ENCODE measurements at places on chromosomes 6 and 20.

GRCh38 chr6:35282472-35282871 lies 15.1 kb upstream of the DEF6 start:
- DNase-seq: no peak

DNA sequence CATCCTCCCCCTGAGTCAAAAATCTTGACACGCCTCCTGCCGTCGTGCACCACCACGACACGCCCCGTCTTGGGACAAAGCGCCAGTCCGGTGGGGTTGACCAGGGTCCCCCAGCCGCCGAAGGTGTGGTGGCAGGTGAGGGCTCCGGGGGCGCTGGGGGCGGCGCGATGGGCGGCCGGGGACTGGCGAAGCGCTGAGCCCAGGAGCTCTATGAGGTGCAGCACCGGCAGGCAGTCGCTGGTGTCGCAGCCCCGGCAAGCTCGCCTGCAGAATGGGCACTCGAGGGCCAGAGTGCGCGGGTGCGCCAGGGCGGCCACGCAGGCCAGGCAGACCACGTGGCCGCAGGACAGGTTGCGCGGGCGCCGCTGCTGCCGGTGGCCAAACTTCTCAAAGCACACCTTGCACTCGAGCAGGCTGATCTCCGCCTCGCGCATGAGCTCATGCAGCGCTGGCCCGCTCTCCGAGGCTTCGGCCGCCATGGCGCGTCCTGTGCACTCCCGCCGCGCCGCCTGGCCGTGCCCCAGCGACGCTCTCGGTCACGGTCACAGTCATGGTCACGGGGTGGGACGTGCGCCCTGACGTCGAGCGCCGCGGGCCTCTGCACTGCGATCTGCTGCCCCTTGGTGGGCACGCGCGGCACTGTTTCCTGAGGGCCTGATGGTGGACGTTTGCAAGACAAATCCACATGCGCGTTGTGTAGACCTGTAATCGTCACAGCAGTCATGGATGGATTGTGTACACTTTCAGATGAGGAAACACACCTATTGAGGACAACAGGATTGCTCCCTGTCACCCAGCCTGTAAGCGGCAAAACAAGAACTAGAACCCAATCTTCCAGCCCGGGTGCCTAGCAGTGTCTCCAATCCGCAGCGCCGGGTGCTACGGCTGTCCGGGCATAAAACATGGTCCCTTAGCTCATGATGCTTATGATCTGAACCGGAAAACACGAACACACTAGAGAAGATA lies at the start of gene NHLRC1:
Gene NHLRC1 (minus strand): TSS at position 550 of the 966 bp plus-strand sequence. CDS start 71 bp downstream, at position 479.
- peak; percentile 74 for DNase-seq

DNA sequence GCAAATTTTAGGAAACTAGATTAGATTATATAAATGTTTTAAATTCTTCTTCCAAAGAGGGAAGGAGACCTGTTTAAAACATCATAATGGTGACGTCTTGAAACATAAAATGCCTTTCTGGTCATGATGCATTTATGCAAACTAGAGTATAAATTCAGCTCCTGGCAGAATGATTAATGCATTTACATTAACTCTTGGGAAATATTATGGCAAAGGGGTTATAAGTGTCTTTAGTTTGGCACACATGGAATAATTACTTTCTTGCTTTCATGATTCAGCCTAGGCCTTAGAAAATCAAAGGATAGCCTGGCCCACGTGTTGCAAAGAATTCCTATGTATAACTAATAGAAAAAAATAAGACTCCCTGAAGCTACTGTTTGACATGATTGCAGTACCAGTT lies 639.2 kb downstream of the RFPL4B start:
- DNase-seq: no peak

- DNase-seq: no peak
Measured at GRCh38 chr6:96786336-96786735, 50.9 kb downstream of the GPR63 start.

DNA sequence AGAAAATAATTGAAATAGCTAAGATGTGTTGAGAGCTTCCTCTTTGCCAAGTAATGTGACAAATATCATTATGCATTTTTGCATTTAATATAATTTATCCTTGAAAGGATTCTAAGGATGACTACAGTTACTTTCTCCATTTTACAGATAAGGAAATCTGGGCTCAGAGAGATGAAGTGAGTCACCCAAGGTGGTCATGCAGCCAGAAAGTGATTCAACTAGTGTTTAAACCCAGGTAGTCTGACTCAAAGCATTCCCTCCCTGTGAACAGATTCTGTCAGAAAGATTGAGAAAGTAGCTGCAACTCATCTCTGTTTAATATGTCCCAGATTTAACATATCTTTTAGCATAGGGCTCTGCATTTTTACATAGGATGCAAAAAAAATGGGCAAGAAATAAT lies 28.1 kb downstream of the NRSN1 start:
- no peak for DNase-seq

DNA sequence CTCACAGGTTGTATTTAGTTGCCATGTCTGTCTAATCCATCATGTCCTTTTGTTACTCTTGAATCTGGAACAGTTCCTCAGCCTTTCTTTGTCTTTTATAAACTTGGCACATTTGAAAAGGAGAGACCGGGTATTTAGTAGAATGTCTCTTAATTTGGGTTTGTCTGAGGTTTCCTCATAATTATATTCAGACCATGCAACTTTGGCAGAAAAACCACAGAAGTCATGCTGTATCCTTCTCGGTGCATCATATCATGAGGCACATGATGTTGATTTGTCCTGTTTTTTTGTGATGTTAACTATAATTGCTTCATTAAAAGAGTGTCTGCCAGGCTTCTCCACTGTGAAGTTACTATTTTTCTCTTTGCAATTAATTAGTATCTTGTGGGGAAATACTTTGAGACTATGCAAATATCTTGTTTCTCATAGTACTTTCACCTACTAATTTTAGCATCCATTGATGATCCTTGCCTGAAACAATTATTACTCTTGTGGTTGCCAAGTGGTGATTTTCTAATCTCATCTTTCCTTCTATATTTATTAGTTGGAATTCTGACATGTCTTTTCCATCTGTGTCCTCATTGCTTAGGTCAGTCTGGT lies 837.3 kb downstream of the DHX35 start:
- no peak for DNase-seq

DNA sequence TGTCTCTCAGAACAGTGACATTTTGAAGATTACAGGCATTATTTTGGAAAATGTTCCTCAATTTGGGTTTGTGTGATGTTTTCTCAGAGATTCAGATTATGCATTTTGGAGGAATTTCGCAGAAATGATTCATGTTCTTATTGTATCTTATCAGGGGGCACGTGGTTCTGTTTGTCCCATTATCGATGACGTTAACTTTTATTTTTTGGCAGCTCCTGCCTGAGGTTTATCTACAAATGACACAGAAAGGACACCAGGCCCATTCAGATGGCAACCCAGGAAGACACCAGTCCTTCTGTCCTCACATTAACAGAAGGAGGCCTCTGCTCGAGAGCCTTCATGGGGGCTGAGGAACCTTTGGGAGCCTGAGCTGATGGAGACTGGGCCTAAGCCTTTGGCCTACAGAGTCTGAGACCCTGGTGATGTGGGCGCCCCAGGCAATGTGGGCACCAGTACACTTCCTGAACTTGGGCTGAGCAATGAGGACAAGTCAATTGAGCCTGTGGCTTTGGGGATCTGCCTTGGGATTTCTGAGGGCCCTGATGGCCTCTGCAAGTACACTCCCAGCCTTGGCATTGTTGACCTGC lies 41.2 kb upstream of the EZR start:
- no peak for DNase-seq

DNA sequence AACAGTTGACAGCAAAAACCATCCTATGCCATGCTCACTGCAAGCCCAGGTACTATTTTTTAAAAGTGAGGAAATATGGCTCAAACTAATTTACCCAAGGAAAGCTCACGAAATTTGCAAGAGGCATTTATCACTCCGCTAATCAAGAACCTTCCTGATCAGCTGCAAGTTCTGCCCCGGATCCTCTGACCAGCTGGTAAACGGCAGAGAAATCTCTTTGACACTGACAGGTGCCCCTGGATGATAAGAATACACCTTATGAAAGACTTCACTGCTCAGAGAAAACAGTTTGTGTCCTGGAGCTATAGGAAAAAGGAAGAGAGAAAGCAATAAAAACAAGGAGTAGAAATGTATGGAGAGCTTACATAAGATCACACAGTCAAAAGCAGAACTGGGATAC lies 6.4 kb downstream of the CNKSR3 start:
- DNase-seq: no peak

GRCh38 chr6:13260101-13260598 lies 68.2 kb downstream of the TBC1D7 start:
- DNase-seq: no peak

DNA sequence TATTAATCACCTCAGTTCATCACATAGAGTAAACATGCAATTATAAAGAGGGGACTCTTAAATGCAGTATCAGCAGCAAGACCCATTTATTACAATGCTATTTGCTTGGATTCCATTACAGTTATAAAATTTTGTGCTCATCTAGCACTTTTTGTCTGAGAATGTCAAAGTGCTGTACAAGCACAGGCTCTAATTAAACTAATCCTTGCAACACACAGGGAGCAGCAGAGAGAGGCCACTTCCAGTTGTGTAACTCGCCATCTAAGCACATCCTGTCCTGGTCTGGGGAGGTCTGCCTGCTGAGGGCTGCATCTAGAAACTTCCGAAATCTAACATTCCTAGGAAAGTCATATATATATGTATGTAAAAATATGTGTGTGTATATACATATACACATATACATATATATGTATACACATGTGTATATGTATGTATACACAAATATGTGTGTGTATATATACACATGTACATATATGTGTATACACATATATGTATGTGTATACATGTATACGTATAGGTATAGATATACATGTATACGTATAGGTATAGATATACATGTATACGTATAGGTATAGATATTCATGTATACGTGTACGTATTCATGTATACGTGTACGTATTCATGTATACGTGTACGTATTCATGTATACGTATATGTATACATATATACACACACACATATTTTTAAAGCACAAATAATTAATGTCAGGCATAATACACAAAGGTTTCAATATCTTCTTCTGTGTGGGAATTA lies 136.4 kb upstream of the JARID2 start:
- DNase-seq: no peak

- no peak for DNase-seq
Measured at GRCh38 chr6:12318749-12319148, 28.6 kb downstream of the EDN1 start.

- DNase-seq: no peak
Measured at GRCh38 chr20:17640875-17641378, 41.1 kb downstream of the RRBP1 start.

GRCh38 chr6:142155091-142155490 lies 8.0 kb downstream of the VTA1 start:
- no peak for DNase-seq

DNA sequence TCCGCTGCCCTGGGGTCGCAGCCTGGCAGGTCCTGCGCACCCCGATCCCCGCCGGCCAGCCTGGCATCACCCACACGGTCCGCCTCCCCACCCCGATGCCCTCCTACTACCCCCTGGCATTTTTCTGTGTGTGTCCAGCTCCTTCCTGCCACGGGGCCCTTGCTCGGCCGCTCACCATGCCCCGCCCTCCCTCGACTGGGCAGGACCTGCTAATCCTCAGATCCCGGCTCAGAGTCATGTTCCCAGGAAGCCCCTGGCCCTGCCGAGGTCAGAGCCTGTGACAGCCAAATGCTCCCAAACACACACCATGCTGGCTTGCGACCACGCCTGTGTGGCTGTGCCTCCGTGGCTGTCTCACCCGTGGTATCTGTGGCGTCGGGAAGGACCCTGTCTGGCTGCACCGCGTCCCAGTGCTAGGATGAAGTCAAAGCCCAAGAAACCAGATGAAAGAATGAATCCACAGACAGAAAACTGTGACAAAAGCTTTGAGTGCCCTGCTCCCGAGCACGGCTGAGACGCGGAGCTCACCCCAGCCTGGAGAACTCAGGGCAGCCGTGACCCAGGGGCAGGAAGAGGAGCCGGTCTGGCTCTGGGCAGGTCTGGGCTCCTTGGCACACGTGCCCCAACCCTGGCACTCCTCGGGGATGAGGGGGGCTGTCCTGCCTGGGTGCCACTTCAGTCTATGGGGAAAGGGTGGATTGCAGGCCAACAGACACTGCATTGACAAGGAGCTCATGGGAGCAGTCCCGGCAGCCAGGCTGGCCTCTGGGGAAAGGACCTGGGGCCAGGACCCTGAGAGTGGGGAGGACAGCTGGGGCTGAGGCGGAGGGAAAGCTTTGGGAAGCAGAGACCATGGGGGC lies 20.8 kb upstream of the SLCO4A1 start:
- DNase-seq: no peak

DNA sequence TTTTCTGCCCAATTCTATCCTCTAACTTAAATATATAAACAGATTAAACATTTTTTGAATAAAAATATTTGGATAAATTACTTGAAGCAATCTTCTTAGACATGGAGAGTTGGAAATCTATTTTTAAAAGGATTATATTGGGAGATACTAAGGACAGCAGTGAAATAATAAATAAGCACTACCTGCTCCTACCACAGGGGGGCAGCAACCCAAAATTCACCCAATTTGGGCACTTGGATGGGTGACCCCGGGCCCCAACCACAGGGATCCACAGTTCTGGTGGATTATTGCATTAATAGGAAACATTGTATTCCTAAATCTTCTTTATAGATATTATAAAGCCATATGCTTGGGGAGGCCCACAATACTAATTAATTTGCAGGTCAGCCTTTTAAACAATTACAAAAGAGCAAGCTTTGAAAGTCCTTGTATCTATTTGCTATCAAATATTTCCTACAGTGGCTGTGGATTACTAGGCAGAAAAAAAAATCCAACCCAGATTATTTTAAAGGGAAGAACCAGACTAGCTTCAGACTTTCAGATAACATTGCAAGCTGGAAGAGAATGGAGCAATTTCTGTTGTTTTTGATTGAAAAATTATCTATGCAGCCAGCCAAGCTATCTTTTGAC lies 66.4 kb upstream of the PDE10A start:
- DNase-seq: peak; percentile 6

DNA sequence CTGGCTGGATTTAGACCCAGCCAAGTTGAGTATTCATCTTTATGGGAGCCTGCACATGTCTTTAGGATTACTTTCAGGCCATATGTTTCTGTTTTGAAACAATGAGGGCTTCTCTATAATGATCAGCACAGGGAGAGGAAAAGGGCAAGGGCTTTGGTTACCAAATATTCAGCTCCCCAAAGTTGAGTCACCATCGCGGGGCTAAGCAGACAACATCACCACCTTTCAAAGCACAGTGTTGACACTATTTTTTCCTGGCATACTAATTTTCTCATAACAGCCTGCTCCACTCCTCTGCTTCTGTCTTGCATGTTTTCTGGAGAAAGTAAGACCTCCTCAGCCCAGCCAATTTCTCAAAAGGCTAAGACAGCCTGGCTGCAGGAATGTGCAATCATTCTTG lies 4.9 kb downstream of the SCML4 start:
- no peak for DNase-seq

DNA sequence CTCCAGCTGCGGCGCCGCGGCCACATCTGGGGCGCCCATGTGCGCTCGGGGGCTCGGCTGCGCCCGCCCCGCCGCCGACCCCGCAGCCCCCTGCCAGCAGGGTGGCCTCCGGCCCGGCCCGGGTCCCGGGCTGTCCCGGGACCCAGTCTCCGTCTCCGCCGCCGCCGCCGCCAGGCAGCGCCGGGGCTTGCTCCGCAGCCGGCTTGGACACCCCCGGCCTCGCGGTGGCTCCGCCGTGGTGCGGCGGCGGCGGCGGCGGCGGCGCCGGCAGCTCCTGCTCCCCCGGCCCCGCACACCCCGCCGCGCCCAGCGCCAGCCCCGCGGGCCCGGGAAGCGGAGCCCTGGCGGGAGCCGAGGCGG lies 219 bp downstream of the ISM1 start:
- DNase-seq: no peak

- no peak for DNase-seq
Measured at GRCh38 chr6:34390531-34391472, 1.7 kb downstream of the NUDT3 start.

Measured in stimulated activated CD4-positive, alpha-beta T cell treated with anti-CD3 and anti-CD28 coated beads, TNF-alpha, amount 100 ng/mL, for 48 hours (primary cell).